ENCODE measurements at places on chromosomes 3 and 15.

DNA sequence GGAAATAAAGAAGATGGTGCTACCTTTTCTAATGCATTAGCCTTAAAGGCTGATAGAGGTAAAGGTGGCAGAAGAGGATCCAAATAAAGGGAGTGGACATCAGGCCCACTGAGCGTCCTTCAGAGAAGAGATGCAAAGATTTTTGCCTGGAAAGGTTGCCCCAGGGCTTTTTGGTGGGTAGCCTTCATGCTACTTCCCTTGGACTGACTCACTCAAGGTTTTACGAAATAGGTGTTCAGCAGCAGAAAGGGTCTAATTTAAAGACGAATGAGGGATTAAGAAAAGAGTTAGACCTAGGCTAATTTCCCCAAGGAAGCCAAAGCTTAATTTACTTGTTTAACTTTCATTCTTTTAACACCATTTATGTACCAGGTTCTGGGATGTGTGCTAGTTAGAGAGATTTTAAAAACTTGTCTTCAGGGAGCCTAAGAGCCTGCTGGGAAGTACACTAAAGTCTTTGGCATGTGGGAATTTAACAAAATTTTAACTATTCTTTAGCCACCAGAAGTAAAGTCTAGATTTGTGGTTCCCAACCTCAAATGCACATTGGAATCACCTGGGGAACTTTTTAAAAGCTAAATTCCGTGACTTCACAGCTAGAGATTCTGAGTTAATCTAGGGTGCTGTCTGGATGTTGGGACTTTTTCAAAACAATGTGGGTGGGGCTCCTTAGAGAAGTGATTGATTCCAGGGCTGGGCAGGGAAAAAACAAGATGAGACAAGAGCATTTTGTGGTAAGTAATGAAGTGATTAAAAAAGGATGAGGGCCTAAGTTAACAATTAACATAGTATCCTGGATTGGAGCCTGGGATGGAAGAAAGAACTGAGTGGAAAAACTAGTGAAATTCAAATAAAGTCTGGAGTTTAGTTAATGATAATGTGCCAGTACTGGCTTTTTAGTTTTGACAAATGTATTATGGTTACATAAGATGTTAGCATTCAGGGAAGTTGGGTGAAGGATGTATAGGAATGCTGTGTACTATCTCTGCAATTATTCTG is 3.4 kb downstream of the IL20RB start:
- no peak for DNase-seq

DNA sequence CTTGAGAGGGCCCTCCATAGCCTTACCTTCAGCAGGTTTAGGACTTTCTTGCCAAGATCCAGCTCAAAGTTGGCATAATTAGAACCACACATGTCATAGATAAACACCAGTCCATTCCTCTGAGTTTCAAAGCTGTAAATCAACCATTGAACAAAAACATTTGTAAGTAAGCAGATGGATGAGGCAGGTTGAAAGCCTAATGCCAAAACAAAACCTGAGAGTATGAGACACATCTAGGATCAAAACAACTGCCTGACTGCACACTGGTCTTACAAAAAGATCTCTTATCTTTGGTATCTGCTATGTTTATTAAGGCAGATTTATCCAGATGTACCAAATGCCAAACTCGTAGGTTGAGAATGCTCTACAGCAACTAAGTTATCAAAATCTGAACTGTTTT is 61.9 kb downstream of the PTPN9 start:
- no peak for DNase-seq

DNA sequence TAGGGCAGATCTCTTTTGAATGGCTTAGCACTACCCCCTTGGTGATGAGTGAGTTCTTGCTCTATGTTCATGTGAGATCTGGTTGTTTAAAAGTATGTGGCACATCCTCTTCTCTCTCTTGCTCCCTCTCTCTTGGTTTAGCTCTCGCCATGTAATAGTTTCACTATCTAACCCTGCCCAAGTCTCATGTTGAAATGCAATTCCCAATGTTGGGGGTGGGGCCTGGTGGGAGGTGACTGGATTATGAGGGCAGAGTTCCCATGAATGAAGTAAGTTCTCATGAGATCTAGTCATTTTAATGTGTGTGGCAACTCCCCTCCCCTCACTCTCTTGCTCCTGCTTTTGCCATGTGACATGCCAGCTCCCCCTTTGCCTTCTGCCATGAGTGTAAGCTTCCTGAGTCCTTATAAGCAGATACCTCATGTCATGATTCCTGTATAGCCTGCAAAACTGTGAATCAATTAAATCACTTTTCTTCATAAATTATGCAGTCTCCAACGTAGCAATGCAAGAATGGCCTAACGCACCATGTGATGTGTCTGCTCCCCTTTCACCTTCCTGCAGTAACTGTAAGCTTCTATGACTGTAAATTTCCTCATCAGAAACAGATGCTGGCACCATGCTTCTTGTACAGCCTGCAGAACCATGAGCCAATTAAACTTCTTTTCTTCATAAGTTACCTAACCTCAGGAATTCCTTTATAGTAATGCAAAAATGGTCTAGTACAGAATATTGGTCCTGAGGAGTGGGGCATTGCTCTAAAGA is 74.8 kb upstream of the KCNH8 start:
- DNase-seq: no peak

- no peak for DNase-seq
These were observed 15.5 kb downstream of the MAPKAPK3 start for GRCh38 chr3:50632450-50632849.

GRCh38 chr3:169002689-169003088 is 660.8 kb downstream of the MECOM start:
- no peak for DNase-seq

- no peak for DNase-seq
These were observed 191.8 kb downstream of the CGGBP1 start for GRCh38 chr3:87867001-87867400.

- DNase-seq: no peak
These were observed 32.2 kb upstream of the ST8SIA2 start for GRCh38 chr15:92361321-92362000.

- DNase-seq: no peak
These were observed 151.5 kb upstream of the BHLHE40 start for GRCh38 chr3:4827767-4828166.

DNA sequence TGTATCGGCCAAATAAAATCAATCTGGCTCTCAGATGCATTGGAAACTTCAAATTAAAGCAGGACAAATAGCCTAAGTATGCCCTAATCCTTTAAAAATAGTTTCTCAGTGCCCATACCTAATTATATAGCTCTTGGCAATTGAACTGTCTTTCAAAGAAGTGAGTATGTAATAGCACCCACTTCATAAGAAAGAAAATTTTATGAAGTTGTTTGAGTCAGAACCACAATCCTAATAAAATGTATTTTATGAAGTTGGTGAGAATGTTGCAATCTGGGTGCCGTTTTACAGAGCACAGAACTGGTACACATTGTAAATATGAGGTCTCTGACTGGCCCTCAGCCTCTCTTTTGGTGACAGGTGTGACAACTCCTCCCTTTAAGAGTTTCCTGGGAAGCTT is 45.4 kb downstream of the EPHB1 start:
- DNase-seq: no peak

DNA sequence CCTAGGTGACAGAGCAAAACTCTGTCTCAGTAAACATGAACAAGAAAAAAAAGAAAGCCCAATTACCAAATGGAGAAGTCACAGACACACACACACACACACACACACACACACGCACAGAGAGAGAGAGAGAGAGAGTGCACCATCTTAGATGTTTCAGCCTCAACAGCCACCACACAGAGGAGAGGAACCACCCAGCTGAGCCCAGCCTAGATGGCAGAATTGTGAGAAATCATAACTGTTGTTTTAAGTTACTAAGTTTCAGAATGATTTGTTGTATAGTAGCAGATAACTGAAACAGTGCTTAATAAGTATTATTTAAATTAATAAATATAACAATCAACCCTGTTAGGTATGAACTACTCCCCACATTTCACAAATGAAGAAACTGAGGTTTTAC is 321.2 kb downstream of the ZNF621 start:
- DNase-seq: no peak

GRCh38 chr15:36356978-36357601 is 222.3 kb upstream of the CDIN1 start:
- DNase-seq: no peak

DNA sequence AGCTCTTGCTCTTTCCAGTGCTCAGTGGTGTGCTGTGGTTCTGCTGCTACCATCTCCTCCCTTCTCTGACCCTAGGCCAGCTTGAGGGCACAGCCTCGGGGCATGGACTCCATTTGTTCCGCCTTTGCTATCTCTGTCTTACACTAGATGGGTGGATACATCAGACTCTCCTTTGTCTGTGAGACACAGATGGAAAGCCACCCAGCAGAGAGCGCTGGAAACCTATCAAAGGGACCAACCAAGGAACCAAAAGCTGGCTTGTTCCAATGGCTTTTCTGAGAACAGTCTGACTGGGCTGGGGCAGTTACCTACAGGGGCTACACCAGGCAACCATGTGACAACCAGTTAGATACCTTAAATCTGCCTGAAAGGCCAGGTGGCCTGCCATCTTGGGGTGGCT is 63.8 kb downstream of the NPTN start:
- DNase-seq: no peak

- DNase-seq: no peak
These were observed 20.2 kb upstream of the IMPG2 start for GRCh38 chr3:101340591-101340990.

DNA sequence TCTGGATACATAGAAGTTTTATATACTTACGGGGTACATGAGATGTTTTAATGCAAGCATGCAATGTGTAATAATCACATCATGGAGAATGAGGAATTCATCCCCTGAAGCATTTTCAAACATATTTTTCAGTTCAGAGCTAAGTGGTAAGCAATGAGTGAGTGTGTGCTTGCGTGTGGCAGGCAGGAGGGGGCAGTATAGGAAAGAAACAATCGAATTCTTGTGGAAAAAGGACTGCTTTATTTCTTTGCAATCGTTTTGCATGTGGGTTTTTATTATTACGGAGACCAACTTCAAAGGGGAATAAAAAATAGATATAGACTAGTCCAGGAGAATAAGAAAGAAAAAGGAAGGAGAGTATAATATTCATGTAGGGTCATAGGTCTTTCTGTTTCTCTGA is 271.6 kb downstream of the CHL1 start:
- DNase-seq: no peak

GRCh38 chr3:89101251-89101650 is 6.2 kb upstream of the EPHA3 start:
- no peak for DNase-seq

DNA sequence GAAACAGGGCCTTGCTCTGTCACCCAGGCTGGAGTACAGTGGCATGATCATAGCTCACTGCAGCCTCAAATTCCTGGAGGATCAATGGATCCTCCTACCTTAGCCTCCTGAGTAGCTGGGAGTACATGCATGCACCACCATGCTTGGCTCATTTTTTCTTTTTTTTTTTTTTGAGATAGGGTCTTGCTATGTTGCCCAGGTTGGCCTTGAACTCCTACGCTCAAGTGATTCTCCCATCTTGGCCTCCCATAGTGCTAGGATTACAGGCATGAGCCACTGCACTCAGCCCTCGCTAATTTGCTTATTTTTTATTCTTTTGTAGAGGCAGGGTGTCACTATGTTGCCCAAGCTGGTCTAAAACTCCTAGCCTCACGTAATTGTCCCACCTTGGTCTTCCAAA is 6.0 kb upstream of the ARIH1 start:
- DNase-seq: no peak

DNA sequence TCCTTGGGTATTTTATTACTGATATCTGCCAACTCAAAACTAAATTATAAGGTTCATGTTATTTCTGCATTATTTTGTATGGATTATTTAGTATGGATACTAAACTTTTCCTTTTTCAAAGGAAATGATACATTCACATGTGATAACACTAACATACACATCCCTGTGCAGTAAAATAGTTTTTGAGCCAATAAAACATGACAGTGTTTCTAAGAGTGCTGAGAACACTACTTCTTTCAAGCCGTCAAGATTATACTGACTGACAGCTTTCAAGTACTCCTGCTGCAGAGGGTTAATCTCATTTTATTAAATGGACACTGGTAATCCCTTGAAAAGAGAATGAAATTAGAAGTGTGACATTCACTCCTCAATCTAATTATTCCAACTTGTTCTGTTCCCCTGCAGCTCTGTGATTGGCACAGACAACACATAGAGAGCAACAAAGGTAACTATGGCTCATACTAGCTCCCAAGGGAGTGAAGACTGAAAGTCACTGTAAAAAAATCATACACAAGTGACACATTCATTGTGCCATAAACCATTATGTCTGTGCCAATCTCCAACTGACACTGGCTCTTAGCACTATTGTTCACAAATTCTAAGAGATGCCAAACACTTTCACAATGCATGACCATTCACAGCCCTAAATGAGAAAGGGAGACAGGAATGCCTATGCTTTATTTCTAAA is 468.6 kb downstream of the SHQ1 start:
- DNase-seq: no peak

DNA sequence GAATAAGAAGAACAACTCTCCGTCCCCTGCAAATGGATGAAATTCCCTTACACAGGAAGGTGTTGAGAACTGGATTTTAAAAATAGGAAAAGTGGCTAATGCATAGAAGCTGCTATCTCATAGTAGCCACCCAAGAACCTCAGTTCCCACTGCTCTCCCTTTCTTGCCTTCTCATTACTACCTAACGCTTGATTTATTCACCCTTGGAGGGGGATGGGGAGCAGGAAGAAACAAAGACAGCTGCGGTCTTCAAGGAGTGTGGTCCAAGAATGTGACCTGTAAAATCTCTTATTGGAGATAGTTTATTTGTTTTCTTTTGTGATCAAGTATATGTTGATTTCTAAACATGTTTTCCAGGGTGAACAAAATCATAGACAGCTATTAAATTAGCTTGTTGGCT is 274.1 kb upstream of the CTNNB1 start:
- DNase-seq: no peak

DNA sequence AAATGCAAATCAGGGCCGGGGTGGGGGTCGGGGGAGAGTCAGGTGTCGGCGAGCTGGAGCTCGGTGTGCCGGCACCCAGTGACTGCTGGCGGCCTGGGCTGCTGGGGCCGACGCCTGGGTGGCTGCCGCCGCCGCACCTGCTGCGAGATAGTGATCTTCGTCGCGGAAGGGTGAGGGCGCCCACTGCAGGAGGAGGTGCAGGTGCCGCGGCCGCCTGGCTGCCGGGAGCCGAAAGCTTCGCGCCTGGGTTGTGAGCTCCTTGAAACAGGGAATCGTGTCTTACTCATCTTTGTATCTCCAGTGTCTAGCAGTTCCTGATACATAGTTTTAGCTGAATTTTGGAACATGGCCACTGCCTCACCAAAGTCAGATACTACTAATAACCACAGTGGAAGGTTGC is 64.0 kb upstream of the CPOX start:
- no peak for DNase-seq

DNA sequence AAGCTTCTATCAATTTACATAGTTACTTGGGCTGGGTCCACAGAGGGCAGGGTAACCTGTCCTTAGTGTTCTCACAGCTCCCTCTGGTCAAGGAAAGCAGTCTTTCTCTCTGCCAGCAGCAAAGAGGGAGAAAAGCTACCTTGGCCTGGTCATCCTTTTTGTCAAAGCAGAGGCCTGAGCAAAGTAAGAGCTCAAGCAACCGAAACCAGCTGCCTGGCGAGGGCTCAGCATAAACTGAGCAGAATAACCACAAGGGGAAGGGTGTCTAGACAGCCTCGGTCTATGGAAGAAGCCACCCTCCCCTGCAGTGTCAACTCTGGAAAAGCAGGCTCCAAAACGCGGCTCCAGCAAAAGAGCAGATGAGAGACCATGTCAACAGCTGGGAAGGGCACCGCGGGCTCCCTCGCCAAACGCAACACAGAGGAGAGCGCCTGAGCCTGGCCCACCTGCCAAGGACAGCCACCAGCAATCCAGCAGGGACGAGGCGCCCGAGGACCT is 17.4 kb downstream of the LRIG1 start:
- no peak for DNase-seq

Measured in stimulated activated CD8-positive, alpha-beta memory T cell treated with anti-CD3 and anti-CD28 coated beads, Interleukin-15, amount 100 ng/mL, for 4 hours (primary cell).